ENCODE measurements at places on chromosomes 12 and 14.

GRCh38 chr12:124437617-124438436, 129.6 kb downstream of the NCOR2 start:
- no peak for DNase-seq

GRCh38 chr14:91350813-91351511, 66.7 kb downstream of the CCDC88C start:
- DNase-seq: no peak

DNA sequence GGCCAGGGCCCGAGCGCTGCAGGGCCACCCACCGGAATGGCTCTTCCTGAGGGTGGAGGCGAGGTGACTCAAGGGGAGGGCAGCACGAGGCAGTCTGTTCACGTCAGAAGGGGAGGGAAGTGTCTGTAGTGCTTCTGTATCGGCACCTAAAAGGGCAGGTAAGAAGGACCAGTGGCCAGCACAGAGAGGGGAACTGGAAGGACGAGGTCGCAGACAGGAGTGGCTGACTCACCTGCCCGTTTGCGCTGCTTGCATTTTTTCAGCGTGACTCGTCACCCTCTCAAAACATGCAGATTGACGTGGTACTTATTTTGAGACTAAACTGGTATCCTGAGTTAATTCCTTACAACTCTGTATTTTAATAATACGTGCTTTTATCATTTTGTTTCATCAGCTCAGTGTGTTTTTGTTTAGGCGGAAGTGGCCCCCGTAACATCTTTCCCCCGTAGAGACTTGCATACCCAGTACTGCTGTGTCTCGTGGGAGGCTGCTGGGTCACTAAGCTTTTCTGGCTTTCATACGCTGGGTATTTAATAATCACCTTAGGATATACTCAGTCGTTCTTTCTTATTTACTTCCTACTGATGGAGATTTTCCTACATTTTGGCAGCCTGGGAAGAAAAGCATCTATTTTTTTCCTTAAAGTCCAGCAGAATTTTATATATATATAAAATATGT, 26.4 kb downstream of the SFSWAP start:
- DNase-seq: no peak

DNA sequence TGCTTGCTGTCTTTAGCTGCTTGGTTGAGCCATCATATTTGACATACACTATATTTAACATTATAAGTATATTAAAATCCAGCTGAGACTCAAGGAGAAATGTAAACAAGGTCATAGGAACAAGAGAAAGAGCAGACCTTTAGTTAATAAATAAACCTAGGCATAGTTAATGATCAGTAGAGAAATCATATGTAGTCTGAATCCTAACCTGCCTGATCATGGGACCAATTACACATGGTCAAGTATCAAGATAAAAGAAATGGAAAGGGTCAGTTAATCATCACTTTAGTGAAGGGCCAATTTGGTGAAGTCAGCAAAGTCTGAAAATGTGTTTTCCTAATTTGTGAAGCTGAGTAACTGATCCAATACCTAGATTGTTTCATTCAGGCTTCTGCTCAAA, 7.5 kb downstream of the RNF212B start:
- no peak for DNase-seq

All from NCI-H187 treated with DMSO at 0.1 percent for 48 hours (cell line).